Activated T-helper 1 cell treated with Interleukin-2 at 50 U/mL for 16 hours (primary cell): ENCODE measurements at places on chromosomes 1 and 21.

GRCh38 chr1:23618586-23619083, 59.3 kb upstream of the ID3 start:
- no peak for DNase-seq

DNA sequence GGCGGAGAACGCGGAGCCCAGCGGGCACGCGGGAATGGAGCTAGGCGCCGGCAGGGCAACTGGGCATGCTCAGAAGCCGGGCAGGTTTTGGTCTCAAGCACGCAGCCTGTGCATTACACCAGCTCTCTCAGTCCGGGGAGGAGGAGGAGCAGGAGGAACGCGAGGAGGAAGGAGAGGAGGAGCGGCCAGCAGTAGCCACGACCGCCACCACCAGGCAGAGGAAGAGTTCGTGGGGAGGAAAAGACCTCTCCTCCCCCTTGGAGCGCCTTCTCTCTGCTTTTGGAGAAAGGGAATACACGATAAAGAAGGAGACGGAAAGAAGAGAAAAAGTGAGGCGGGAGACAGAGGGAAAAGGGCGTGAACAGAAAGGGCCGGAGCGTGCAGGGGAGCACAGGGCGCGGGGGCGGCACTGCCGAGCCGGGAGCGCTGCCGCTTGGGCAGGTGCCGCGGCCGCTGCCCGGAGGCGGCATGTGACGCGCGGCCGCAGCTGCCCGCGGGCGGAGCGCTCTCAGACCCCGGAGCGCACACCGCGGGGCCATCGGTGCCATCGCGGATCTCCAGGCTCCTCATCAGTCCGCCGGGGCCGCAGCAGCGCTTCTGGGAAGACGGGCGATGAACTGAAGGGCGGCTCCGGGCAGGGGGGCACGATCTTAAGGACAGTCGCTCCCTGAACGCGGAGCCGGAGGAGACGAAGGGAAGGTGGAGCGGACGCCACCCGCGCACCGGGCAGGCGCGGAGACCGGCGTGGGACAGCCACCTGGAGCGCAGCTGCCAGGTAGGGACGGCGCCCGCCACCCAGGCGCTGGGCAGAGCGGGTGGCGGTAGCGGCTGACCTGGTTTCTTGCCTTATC, at the start of gene CHRM3:
CHRM3 (plus strand) TSS at position 116 of the 851 bp plus-strand sequence. CDS start 520,884 bp downstream, outside the sequence.
- DNase-seq: no peak

DNA sequence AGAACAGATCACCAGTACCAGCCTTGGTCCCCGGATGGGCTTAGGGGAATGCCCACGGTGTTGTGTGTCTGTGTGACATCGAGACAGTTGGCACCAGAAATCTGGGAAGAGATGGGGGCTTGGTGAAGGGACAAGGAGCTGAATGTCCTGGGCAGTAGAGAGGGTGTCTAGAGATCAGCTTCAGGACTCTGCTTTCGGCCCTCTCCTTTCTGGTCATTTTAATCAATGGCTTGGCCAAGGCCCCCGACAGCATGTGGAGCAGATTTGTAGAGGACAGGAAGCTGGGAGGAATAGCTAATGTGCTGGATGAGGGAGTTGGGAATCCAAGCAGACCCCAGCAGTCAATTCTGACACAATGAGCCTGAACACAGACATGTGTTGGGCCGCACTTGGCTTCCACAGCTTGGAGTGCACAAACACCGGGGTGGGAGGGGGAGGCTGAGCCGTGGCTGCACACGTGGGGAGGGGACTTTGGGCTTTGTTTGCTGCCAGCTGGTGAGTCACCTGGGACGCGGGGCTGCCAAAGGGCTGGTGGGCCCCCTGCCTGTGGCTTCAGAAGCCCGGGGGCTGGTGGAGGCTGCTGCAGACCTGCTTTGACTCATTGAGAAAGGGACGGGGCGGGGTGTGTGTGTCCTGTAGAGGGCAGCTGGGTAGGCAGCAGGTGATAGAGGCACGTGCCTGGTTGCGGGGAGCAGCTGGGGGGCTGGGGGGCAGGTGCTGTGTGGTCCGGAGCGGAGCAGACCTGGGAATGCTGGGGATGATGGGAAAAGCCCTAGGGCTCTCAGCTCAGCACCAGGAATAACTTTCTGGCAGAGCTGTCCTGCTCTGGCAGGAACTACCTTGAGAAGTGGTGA, 20.9 kb downstream of the SLC1A7 start:
- DNase-seq: no peak

- DNase-seq: no peak
Measured at GRCh38 chr1:27650539-27651175, 15.7 kb upstream of the FGR start.

DNA sequence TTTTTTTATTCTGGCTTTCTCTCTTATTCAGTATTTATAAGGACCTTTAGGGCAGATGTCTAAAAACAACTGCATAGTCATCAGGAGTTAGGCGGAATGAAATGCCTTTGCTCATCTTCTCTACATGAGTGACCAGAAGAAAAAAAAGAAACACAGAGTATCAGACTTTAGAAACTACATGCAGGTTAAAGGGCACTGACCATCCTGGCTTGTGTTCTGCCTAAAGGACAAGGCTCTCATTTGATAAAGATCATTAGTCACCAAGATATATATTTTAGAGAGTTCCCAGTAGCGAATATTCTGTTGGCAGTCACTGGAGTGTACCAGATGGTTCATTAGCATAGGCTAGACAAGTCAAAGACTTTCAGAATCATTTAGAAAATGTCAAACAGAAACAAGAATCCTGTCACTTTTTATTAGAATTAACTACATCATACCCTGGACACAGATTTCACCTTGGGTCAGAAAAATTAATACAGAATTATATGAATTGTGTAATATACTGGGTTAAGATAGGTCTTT, 145.6 kb downstream of the NR5A2 start:
- DNase-seq: no peak

DNA sequence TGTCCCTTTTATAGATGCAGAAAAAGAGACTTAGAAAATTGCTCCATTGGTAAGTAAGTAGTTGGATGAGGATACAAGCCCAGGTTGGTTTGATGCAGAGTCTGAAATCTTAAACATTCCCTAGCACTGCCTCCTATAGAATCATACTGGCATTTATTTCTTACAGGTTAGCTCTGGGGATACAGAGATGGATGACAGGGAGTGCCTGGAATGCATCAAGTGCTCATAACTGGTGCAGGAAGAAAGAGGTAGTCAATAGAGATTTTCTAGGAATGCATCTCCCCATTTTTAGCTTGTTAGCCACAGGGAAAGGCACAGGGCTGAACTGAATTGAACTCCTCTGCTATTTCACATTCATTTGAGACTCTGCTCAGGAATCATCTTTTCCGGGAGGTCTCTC, 269.0 kb upstream of the USP24 start:
- DNase-seq: no peak

- no peak for DNase-seq
Measured at GRCh38 chr1:25871086-25871703, 4.3 kb downstream of the PAQR7 start.

GRCh38 chr1:32893198-32894018, 7.1 kb downstream of the HPCA start:
- DNase-seq: no peak

DNA sequence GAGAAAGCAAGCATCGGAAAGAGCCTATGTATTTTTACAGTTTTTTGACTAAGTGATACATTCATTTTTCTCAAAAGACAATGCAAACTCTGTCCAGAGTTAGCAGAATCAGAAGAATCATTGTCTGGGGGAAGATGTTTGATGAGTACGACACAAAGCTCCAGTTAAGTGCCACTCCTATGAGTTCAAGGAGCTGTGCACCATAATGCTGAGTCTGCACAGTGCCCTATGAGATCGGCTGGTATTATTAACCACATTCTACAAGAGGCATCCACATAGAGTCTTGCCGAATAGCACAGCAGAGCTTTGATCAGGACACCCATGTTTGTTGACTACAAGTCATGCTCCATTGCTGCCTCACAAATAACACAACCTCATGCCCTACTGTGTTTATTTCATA, 54.9 kb upstream of the RAP1GAP start:
- DNase-seq: no peak

- DNase-seq: no peak
Measured at GRCh38 chr21:28356422-28356821, 636.3 kb downstream of the LTN1 start.

DNA sequence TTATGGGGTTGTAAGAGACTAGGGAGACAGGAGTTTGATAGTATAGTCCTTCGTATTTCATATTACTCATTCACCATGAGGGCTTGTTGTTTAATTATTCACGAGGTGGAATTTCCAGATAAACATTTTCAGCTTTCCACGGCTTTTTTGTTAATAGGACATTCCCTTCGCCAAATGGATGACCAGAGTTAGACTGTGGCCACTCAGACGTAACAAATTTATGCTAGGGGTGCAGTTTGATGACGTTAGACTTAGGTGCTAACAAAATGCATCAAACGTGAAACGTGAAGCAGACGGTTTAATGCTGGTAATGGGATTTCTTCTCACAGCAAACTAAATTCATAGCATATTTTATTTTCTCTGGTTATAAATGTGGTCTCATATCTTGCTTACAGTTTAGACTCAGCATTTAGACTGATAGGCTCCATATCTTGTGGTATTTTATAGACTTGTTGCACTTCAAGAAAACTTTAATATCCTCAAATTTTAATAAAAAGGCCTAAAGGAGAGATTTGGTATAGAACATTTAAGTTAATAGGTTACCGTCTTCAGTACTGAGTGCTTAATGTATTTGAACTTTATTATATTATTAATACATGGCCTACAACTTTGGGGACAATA, 2.3 kb downstream of the DHX9 start:
- DNase-seq: no peak

- no peak for DNase-seq
Measured at GRCh38 chr1:214280386-214281020, 456 bp upstream of the SMYD2 start.

- no peak for DNase-seq
Measured at GRCh38 chr21:31592963-31593560, 66.4 kb upstream of the SOD1 start.

GRCh38 chr1:29349871-29350491, 113.7 kb downstream of the PTPRU start:
- DNase-seq: no peak

- DNase-seq: no peak
Measured at GRCh38 chr1:65393928-65394327, 26.5 kb upstream of the LEPR start.

DNA sequence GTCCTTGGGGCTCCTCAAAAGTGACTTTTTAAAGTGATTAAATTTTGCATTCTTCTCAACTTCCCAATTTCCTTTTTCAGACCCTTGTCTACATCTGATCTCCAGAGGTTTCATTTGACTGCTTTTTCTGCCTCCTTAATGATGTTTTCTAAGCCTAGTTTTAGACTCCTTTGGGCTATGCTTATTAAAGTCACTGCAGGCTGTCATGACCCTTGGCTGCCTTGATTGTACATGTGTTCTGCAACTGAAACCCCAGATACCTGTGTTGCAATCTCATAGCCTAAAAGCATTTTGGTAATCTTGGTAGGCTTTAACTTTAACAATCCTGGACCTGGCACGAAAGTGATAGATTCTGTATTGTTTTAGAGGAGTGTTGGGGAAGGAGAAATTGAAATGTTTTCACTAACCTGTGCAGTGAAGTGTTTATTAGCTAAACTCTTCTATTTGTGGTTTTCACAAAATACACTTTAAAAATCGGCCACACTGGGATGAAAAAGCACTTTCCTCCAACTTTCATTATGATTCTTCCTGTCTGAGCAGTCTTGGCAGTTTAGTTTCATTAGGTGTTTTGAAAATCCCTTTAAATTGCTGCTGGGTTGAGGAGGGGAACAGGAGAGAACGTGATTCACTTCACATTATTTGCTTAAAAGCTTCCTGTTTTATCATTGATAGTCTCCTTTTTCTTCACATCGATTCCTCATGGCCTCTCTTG, 4.9 kb downstream of the MACO1 start:
- no peak for DNase-seq

DNA sequence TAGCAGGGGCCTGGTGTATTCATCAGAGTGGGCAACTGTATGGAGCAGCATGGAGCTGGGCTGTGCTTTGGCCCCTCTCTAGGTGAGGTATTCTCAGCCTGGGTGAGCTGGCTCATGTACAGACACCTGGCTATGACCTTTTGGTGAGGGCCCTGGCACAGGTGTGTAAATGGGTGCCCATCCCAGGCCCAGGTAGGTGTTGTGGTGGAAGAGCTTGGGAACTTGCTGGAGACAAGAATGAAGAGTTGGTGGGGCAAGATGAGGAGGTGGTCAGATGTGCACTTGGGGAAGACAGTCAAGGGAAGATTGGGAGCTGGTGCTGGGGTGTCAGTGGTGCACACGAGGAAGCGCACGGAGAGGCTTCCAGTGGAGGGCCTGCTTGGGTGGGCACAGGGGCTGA, 95.5 kb downstream of the TRIM11 start:
- no peak for DNase-seq

DNA sequence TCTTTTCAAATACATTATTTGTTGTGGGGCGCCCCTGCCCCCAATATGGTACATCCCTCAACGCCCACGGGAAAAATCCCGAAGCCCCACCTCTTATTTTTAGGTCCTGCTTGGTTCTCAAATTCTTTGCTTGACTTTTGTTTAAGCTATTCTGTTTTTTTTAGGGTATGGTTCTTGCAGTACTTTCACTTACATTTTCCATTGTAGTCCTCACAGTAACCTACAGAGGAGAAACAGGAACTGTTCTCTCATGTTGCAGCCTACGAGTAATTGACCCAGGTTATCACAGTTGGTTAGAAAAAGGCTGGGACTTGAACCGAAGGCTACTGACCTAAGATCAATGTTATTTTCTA, 697 bp upstream of the C21orf91 start:
- no peak for DNase-seq

GRCh38 chr1:59052166-59052590, 244.7 kb upstream of the FGGY start:
- no peak for DNase-seq

DNA sequence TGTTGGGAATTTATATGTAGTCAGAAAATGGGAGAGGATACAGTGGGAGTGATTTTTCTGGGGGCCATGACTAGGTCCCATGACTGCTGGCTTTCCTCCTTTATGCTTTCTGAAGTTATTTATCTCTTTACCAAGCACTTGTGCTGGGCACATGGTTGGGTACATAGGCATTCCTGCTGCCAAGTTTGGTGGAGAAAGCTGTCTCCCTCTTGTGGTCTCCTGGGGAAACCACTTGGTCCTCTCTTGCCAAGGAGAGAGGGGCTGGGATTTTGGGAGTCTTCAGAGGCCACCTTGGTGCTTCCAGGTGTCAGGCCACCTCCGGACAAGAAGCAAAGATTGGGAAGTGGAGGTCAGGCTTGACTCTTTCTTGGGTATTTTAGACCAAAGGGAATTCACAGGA, 120.2 kb upstream of the KCNE2 start:
- DNase-seq: no peak

DNA sequence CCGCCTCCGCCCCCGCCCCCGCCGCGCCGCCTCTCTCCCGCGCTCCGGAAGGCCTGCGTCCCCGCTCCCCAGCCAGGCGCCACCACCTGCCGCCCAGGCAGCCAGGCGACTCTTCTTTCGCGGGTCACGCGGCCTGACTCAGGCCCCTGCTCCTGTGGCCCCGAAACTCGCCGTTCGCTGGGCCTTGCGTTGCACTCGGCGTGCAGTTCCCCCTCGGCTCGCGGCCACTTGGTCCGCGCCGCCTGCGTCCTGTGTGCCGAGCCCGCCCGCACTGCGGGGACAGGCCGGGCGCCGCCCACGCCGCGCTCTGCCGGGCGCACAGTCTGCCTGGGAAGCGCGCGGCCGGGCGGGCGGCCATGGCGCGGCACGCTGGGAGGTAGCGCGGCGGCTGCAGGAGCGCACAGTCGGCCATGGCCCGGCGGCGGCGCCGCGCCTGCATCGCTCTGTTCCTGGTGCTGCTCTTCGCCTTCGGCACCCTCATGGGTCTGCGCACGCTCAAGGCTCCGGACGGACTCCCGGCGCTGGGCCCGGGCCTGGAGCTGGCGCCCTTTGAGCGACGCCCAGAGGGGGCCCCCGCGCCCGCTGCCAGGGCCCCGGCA, at the start of gene MANEAL:
MANEAL (plus strand) TSS at position 75 of the 599 bp plus-strand sequence; CDS start at position 411, 336 bp downstream.
- DNase-seq: no peak
